ENCODE measurements at places on chromosomes 7 and 10. TPM values are rescaled to one million over a fixed set of nuclear protein-coding genes. Genes with fewer than 3 reads are reported as not detected.

ZNF394 gene
- 224 TPM for total RNA-seq

TAS2R39 gene
- total RNA-seq, result not detected

DMBT1 gene
- not detected for total RNA-seq

GRB10 gene
- total RNA-seq, result 2.3 TPM

SORCS1 gene
- total RNA-seq, result not detected

TSPAN13 gene
- 1.0 TPM for total RNA-seq

PPP1R9A gene
- total RNA-seq, result not detected

PLCE1 gene
- not detected for total RNA-seq

CPXM2 gene
- not detected for total RNA-seq

UBE2D1 gene
- total RNA-seq, result 11.5 TPM

SPDYE6 gene
- not detected for total RNA-seq

GATA3 gene
- total RNA-seq, result 182 TPM

HKDC1 gene
- 11.1 TPM for total RNA-seq

HSPA12A gene
- total RNA-seq, result 0.72 TPM

MEST gene
- total RNA-seq, result 3.8 TPM

KCNMA1 gene
- not detected for total RNA-seq

ICA1 gene
- 11.3 TPM for total RNA-seq

AEBP1 gene
- 4.1 TPM for total RNA-seq

CYP2C19 gene
- not detected for total RNA-seq

NUP205 gene
- 56.3 TPM for total RNA-seq

CUZD1 gene
- 1.9 TPM for total RNA-seq

NME8 gene
- total RNA-seq, result not detected

PCDH15 gene
- not detected for total RNA-seq

UPK3B gene
- total RNA-seq, result 8.4 TPM

COL26A1 gene
- not detected for total RNA-seq

TMEM270 gene
- not detected for total RNA-seq

ITIH5 gene
- total RNA-seq, result not detected

CFAP43 gene
- total RNA-seq, result not detected

SYNPO2L gene
- total RNA-seq, result not detected

UCN3 gene
- not detected for total RNA-seq

VIPR2 gene
- not detected for total RNA-seq

JAZF1 gene
- total RNA-seq, result 30.7 TPM

HECW1 gene
- 0.52 TPM for total RNA-seq

MUC12 gene
- total RNA-seq, result not detected

HOXA2 gene
- not detected for total RNA-seq

CPA4 gene
- total RNA-seq, result not detected

DNAH11 gene
- not detected for total RNA-seq

AGAP4 gene
- total RNA-seq, result 24.8 TPM

FMC1 gene
- 3.4 TPM for total RNA-seq

TUBAL3 gene
- total RNA-seq, result not detected

FGF8 gene
- not detected for total RNA-seq

LARP4B gene
- total RNA-seq, result 82.0 TPM

SPDYE1 gene
- not detected for total RNA-seq

ATP5MK gene
- 152 TPM for total RNA-seq

TMEM168 gene
- 13.1 TPM for total RNA-seq

STK32C gene
- 6.6 TPM for total RNA-seq

PLAU gene
- total RNA-seq, result 0.35 TPM

NRCAM gene
- not detected for total RNA-seq

CYP2C8 gene
- not detected for total RNA-seq

BTBD16 gene
- not detected for total RNA-seq

CALHM1 gene
- total RNA-seq, result not detected

WEE2 gene
- total RNA-seq, result not detected

GSDME gene
- total RNA-seq, result not detected

ZKSCAN1 gene
- total RNA-seq, result 57.8 TPM

SORCS3 gene
- not detected for total RNA-seq

All from CD4-positive, CD25-positive, alpha-beta regulatory T cell (primary cell).